ENCODE measurements at places on chromosomes 1 and 21.

DNA sequence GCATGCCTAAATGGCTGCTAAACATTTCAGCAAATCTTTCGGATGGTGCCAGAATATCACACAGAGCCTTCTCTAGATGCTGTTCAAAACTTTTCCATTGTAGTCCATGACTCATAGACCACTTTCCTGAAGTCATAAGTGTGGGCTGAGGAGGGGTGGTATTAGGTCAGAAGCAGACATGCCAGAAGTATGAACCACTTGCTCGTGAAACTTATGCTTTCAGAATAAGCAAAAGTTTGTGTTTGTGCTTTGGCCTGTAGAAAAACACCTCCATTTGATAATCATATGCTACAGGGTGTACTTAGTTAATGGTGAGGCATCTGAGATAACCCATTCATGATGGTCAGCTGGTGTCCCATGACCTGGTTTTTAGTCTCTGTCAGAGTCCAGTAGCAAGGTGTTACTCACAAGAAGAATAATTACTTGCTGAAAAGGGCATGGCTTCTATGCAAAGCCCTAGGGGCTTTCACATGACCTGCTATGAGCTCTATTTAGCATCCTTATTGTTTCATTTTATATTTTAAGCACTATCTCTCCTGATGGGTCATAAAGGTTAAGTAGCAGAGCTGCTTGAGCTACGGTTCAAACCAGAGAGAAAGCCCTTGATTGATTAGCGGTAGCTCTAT, 183.1 kb upstream of the IVNS1ABP start:
- no peak for DNase-seq

DNA sequence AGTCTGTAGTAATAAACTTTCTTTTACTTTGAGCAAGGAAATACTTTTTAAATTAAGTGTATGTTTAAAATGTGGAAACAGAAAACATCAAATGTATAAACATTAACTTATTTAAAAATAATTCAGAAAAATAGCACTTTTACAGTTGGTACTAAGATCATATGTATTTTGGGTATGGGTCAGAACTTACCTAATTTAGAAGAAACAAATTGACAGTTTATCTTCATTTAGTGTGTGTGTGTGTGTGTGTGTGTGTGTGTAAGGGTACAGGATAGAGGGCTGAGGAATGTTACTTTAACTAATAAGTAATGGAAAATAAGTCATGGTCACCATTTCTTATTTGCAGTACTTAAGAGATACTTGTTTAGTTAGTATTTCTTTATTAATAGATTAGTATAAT, 3.3 kb downstream of the MAN1A2 start:
- DNase-seq: no peak

DNA sequence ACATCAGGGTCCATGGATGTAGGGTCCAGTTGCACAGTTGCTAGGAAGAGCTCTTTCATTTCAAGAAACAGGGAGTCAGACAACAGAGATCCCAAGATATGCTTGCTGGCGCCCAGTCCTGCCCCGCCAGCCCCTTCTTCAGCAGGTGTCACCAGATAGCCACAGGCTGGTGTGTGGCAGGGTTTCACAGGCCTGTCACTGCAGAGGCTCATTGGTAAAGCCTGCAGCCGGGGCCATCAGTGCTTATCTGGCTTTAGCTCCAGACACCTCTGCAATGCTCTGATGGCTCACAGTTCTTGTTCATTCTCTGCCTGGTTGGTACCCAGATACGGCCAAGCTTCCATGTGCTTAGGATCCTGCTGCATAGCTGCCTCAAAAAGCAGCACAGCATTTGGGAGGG, 12.4 kb upstream of the ZNF124 start:
- no peak for DNase-seq

DNA sequence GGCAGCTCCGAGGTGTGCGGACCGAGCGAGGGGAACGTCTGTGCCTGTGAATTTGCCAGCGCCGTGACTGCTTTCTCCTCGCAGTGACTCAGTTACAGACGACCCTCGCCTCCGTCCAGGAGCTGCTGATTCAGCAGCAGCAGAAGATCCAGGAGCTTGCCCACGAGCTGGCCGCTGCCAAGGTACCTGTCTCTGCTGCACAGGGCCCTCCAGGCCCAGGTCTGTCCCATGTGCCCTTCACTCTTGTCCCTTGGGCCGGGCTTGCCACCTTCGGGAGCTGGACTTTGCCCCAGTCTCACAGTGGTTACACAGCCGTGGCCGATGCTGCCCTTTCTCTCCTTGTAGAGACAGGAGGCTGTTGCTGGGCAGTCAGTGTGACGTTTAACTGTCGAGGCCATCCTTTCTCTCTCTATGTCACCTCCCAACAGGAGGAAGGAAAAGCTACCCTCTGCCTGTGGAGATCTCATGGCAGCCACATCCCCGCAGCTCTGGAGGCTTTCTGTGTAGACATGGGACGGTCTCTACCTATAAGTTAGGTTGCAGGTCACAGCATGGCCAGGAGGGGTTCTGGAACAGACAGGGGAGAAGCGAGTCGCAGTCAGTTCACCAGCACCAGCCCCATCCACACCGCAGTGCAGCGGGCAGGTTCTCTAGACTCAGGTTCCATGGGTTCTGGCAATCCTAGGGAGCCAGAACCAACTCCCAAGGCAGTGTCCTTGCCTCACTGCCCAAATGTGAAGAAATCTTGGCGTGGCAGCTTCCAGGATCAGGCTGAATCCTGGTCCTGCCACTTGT, 149.7 kb downstream of the PEX14 start:
- no peak for DNase-seq

DNA sequence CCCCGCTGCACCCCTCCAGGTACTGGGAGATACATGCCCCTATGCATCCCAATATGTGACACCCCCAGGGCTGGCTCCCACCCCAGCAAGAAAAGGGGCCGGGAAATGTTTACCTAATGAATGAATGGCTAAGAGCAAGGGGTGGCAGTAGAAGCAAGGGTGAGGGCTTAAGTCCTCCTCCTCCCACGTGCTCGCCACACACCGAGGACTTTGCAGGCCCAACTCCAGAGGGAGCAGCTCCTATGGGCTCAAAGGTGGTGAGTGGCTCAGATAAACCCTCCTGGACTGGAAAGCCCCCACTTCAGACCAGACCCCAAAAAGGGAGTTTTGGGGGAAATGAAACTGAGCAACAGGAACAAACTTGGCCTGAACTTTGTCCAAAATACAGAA, 11.4 kb downstream of the SLC45A3 start:
- no peak for DNase-seq

GRCh38 chr1:182098301-182098700, 36.8 kb upstream of the ZNF648 start:
- DNase-seq: no peak

DNA sequence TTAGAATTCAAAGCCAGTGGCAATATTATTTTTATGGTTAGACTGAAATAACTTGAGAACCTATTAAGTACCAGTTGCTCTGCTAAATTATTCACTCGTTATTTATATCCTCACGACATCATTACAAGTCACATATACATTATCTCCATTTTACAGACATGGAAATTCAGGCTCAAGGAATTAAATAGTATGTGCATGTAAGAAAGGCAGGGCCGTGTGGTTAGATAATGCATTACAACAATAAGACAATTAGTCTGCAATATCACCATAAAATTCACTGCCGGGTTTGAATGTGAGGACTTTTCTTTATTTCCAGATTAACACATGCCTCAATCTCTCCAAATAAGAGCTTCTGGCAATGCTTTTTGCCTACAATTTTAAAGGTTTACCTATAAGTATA, 523.4 kb downstream of the PTBP2 start:
- no peak for DNase-seq

DNA sequence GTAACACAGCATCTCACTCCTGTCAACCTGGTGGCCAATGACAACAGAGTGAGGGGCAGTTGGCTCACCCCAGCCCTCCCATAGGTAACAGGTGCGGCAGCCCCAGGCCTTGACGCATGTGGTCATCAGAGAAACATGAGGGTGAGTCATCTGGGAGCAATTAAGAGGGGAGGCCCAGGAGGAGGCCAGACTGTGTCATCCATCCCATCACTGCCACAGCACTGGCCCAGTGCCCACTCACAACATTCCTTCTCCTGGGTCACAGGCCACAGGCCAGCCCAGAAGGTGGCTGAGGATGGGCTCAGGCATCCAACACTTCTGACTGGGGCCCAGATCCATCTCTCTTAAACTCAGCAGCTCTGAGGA, 17.1 kb downstream of the TEX35 start:
- DNase-seq: no peak

DNA sequence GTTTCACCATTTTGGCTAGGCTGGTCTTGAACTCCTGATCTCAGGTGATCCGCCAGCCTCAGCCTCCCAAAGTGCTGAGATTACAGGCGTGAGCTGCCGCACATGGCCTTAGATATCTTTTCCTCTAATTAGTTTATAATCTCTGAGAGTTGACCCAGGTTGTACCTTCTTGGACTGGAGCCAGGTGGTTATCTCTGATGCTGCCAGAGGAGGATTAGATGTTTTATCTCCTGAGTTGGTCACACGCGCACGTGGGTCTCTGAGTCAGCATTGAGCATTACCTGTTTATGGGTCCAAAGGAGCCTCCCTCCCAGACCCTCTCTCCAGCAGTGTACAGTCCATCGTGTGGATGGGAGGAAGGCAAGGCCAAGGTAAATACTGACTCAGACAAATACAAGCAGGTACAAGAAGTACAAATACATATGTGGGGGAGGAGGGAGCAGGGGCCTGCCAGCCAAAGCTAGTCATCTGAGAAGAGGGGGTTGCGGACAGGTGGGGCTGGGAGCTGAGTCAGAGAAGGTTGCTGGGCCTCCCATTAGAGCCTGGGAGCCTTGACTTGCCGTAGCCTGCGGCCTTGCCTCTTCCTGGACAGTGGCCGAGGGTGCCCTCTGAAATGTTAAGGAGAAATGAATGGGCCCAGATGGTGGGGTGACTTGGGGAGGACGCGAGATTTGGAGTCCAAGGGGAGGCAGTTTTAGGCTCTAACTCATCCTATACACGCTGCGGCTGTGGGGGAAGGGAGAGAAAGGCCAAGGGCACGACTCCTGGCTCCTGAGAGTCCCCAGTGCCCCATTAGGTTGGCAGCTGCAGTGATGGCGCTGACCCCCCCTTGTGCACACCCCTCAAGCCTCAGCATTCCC, 13.1 kb downstream of the IL6R start:
- DNase-seq: no peak

GRCh38 chr1:43947061-43947873, 517 bp downstream of the IPO13 start:
- no peak for DNase-seq

DNA sequence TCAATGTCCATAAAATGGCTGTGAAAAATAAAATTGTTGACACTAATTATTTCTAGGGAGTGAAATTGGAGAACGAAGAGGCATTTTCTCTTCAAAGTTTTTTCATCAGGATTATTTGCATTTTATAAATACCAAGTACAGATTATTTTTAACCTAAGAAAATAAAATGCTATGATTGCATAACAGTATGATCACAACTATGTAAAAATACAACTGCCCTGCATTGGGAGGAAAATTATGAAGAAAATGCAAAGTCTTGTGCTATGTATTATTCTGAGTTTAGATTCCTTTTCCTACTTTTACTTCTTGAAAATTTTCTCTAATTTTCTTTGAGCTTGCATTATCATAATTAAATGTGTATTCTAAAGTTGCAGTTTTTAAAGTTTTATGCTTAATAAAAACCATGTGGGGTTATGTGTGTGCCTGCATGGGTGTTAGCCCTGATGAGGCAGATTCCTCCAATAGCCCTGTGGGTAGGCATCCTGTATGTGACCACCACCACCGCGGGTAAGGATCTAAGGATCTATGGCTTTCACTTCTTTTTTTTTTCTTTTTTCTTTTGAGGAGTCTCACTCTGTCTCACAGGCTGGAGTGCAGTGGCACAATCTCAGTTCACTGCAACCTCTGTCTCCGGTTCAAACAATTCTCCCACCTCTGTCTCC, 24.7 kb downstream of the STX6 start:
- DNase-seq: no peak

DNA sequence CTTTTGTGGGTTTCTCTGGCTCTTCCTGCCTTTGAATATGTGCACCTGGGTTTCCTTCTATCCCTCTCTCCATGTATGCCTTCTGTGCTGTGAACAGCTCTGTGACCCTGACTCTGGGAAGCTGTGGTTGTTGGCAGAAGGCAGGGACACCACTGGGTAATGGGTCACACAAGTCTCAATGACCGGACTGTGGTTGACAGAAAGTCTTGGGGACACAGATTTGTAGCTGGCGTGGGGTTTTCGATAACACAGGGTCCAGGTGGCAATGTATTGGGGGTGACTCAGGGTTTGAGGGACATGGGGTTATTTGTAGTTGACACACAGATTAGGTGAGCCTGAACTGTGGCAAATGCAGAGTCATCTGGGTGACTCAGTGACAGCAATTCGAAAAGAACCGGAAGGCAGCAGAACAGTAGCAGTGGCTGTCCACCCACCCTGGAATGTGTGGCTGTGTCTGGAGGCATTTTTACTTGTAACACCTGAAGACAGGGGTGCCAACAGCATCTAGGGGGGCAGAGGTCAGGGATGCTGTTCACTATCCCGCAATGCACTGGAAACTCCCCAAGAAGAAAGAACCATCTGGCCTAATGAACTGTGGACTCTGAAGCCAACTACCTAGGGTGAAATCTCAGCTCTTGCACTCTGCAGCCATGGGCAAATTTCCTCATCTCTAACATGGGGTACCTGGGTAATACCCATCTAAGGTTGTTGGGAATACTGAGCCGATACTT, 13.0 kb upstream of the SLC6A9 start:
- DNase-seq: no peak

DNA sequence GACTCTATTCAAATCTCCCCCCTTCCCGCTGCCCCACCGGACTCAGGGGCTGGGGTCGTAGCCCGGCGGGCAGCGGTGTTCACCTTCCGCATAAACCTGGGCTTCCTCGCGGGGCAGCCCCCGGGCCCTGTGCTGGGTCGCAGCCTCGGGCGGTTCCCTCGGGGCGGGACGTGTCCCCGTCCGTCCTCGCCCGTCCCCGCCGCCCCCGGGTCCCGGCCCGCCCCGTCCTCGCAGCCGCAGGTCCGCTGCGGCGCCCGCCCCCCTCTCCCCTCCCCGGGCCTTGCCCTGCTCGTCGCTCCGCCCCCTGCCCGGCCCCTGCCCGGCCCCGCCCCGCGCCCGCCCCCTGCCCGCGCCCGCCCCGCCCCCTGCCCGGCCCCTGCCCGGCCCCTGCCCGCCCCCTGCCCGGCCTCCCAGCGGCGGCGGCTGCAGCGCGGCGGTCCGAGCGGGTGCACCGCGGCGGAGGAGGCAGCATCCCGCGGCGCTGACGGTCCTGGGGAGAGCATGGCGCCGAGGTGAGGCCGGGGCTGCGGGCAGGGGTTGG, at the start of gene COL18A1:
Gene COL18A1, plus strand, starts transcription at position 436 of the 541 bp plus-strand sequence. Its CDS starts 66 bp downstream, at position 502.
- DNase-seq: no peak

DNA sequence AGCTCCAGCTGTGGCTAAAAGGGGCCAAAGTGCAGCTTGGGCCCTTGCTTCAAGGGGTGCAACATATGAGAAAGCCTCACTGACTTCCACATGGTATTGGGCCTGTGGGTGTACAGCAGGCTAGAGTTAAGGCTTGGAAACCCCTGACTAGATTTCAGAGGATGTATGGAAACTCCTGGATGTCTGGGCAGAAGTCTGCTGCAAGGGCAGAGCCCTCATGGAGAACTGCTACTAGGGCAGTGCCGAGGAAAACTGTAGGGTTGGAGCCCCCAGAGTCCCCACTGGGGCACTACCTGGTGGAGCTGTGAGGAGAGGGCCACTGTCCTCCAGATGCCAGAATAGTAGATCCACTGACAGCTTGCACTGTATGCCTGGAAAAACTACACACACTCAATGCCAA, 69.5 kb downstream of the XCL2 start:
- no peak for DNase-seq

All from stimulated activated CD8-positive, alpha-beta memory T cell treated with anti-CD3 and anti-CD28 coated beads, Interleukin-2, amount 100 ng/mL, for 1 hour (primary cell).